ENCODE measurements at places on chromosomes 5 and 9. TPM values are rescaled to one million over a fixed set of nuclear protein-coding genes. Genes with fewer than 3 reads are reported as not detected.

The EGR1 gene
- total RNA-seq: 71.9 TPM

The SVEP1 gene
- 20.8 TPM for total RNA-seq

The NRG2 gene
- 1.3 TPM for total RNA-seq

The KLF4 gene
- 66.9 TPM for total RNA-seq

The C1QTNF2 gene
- 1.2 TPM for total RNA-seq
